ENCODE measurements at places on chromosomes 5 and 9.

DNA sequence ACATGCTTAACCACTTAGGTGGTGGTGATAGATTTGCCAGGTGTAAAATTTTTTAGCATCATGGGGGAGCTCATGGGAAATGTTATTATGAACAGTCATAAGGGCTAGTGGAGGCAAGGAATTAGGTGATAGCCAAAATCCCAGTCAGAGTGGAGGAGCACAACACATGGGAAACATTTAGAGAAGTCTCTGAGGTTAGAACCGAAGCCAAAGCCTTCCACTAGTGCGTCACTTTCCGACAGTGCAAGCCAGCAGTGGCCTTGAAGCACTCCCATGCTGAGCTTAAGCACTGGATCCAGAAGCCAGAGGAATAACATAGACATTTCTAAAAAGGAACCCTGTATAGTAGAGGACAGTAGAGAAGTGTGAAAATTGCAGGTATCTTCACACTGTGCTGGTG lies 101.5 kb upstream of the SNX2 start:
- no peak for DNase-seq

DNA sequence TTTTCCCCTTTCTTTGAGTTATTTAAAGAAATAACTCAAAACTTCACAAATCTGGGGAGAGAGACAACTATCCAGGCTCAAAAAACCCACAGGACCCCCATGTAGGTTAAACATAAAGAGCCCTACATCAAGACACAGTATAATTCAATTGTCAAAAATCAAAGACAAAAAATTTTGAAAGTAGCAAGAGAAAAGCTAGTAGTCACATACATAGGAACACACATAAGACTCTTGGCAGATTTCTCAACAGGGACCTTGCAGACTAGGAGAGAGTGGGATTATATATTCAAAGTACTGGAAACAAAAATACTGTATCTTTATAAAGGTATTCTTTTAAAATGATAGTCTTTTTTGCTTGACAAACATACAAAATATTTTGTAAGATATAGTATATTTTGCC lies 296.9 kb downstream of the OSTF1 start:
- DNase-seq, result no peak

DNA sequence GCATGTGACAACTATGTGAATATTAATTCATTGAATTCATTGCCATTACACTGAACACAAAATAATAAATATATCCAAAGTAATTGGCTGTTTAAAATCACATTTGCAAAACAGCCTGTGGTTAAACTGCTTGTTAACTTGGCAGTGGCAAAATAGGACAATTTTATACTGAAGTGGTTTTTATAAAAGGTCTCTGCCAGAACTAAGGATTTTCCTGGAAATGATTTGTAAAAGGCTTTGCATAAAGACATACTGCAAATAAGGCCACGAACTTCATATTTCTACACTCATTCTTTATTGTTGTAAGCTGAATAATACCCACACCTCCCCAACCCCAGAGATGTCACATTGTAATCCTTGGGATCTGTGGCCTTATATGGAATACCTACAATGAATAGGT lies 370.3 kb upstream of the RGMB start:
- no peak for DNase-seq

DNA sequence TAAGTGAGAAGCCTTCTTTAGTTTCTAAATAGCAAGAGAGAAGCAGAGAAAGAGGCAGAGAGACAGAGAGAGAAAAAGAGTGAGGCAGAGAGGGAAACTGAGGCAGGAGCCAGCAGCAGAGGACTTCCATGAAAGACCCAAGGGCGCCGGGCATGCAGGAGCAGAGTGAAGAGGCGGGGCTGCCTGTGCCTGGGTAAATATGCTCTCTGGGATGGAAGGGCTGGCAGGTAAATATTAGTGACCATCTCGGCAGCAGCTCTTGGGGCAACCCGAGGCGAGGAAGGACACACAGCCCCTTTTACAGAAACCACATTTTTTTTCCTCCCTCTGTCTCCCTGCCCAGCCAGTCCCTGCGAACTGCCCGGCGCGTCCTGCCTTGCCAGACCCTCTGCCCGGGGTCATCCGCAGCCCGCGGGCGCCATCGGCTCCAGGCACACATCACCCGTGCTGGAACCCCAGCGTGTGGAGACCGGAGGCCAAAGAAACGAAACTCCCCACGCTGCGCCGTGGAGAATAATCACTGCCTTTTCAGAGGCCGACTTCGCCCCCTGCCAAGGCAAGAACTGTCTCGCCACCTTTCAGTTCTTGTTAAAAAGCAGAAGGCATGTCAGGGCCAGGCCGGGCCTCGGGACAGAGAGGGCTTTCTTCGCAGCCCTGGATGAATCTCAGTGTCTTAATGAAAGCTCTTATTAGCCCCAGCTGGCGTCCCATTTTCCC lies 61.3 kb downstream of the BOD1 start:
- no peak for DNase-seq

DNA sequence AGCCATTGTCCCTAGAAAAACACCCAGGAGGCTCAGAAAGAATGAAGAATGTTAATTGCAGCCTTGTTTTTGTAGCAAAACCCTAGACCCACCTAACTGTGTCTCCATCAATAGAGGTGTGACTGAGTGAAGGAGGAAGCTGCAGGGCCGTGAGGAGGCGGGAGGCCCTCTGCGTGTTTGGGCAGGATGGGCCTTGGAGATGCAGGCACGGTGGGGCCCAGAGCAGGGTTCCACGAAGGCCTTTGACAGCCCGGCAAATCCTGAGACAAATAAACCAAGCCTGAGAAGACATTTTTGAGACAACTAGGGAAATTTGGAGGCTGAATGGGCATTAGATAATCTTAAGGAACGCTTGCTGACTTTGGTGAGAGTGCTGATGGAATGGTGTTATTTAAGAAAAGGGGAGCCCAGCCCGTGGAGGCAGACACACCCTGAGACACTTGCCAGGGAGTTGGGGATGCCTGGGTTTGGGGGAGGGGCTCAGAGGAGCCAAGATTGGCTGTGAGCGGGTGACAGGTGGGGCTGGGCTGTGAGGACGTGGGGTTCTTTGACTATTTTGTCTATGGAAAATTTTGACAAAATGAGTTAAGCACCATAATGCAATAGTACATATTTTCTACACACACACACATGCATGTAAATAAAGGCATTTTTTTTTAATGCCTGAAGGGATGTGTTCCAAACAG lies 48.8 kb downstream of the BARX1 start:
- no peak for DNase-seq

Measured in activated naive CD4-positive, alpha-beta T cell treated with anti-CD3 and anti-CD28 coated beads, Interleukin-2, amount 50 U/mL, for 72 hours (primary cell).